Smooth muscle cell of the pulmonary artery (primary cell): ENCODE measurements at places on chromosomes 2 and 18. TPM values are rescaled to one million over a fixed set of nuclear protein-coding genes. Genes with fewer than 3 reads are reported as not detected.

The NAT8 gene
- not detected in 2 replicates for total RNA-seq

The EGR4 gene
- total RNA-seq = not detected in 2 replicates

The KLHL29 gene
- total RNA-seq = 6.8 and 7.6 TPM in 2 replicates

The SERPINB12 gene
- total RNA-seq = not detected in 2 replicates

The FAM110C gene
- 0.07 and 1.1 TPM in 2 replicates for total RNA-seq

The CHAC2 gene
- total RNA-seq = 0.78 and 1.1 TPM in 2 replicates

The COL3A1 gene
- total RNA-seq = 3,551 and 6,679 TPM in 2 replicates

The PDE1A gene
- 9.7 and 108 TPM in 2 replicates for total RNA-seq

The DNAH7 gene
- 0.46 and 3.1 TPM in 2 replicates for total RNA-seq

The OSR1 gene
- total RNA-seq = 11.6 and 29.1 TPM in 2 replicates

The NGEF gene
- total RNA-seq = 1.3 and 5.7 TPM in 2 replicates

The TBR1 gene
- total RNA-seq = 0.03 TPM in 1 of 2 replicates, not detected in the other

The IL36RN gene
- not detected in 2 replicates for total RNA-seq

The GKN1 gene
- total RNA-seq = not detected in 2 replicates

The TRABD2A gene
- 4.0 and 4.7 TPM in 2 replicates for total RNA-seq

The UPP2 gene
- total RNA-seq = not detected in 2 replicates

The SPP2 gene
- total RNA-seq = not detected in 2 replicates
